Endothelial cell of umbilical vein (primary cell): ENCODE measurements at places on chromosomes 1 and 21. TPM values are rescaled to one million over a fixed set of nuclear protein-coding genes. Genes with fewer than 3 reads are reported as not detected.

Gene SERPINC1
- total RNA-seq = 0.35 TPM in 1 of 2 replicates, not detected in the other

Gene LRRC39
- 0.40 and 0.67 TPM in 2 replicates for total RNA-seq

Gene SH2D1B
- total RNA-seq = not detected in 2 replicates

Gene TNFRSF8
- total RNA-seq = not detected in 2 replicates

Gene LENEP
- 0.64 and 0.88 TPM in 2 replicates for total RNA-seq

Gene SVBP
- 24.1 and 24.7 TPM in 2 replicates for total RNA-seq

Gene CADM3
- 2.7 and 4.1 TPM in 2 replicates for total RNA-seq

Gene UHMK1
- 35.0 and 35.1 TPM in 2 replicates for total RNA-seq

Gene NHLH2
- not detected in 2 replicates for total RNA-seq

Gene TAF13
- total RNA-seq = 42.3 and 54.9 TPM in 2 replicates

Gene ST6GALNAC5
- total RNA-seq = not detected in 2 replicates

Gene UBXN10
- total RNA-seq = not detected in 2 replicates

Gene ASPM
- 44.6 and 55.1 TPM in 2 replicates for total RNA-seq

Gene LORICRIN
- total RNA-seq = not detected in 2 replicates

Gene MAGI3
- 13.9 and 16.1 TPM in 2 replicates for total RNA-seq

Gene RAB25
- not detected in 2 replicates for total RNA-seq

Gene CD34
- 115 and 174 TPM in 2 replicates for total RNA-seq

Gene DTL
- total RNA-seq = 26.5 and 27.2 TPM in 2 replicates

Gene OR2AJ1
- not detected in 2 replicates for total RNA-seq
